ENCODE measurements at places on chromosomes 6 and 20.

DNA sequence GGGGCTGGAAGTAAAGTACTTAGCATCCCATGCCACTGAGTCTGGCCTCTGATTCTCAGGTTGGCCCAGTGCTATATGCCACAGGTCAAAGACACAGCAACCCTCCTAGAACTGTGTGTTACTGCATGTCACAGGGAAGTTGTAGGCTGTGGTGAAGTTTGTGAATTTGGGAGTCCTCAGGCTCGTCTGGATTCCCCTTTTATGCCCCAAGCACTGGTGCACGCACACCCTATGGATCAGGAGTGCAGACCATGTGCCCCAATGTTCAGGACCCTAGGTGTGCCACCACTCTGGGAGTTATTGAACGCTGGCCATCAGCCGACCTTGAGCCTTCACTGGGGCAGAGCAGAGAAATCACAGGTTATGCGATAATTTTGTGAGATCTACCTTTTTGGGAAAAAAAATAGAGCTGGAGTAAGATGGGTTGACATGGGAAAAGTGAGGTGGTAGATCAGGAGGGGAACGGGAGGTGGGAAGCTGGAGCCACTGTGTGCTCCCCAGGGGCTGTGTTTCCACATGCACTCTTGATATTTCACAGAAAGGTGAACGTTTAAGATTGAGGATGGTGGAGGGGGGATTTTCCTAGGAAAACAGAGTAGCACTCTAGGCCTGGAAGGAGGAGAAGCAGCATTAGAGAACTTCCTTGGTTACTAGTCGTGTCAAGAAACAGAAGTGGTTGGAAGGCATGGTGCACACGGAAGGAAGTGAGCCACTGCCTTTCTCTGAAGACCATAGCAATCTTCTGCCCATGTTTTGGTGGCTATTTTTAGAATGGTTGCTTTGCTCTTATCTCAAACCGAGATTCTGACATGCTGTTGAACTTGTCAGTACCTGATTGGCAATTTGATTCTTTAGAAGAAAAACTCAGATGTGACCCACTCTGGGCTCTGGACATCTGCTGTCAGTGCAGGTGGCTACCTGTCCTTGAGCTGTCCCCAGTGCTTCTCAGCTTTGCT lies 44.1 kb downstream of the DUSP22 start:
- DNase-seq, result peak; percentile 20

DNA sequence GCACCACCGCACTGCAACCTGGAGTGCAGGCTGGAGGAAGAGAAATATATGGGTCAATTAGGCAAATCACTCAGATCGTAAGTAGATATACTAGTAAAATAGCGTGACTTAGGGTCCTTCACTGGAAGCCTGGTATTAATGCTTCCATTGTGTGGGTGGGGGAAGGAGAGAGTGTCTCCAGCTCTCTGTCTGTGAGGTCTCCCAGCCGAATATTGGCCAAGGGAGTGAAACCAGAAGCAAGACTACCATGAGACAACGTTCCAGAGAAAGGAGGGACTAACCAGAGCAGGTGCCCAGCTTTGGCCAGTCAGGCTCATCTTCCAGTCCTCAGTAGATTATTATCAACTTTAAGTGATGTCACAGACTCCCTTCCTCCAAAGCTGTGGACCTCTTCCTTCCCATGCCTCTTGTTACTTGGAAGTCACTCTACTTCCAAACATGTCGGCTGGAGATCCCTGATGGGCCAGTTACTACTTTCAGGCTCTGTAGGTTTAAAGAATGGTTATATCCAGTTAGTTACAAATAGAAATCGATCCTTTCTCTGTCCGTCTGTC lies 28.8 kb downstream of the MTHFD1L start:
- DNase-seq, result no peak

DNA sequence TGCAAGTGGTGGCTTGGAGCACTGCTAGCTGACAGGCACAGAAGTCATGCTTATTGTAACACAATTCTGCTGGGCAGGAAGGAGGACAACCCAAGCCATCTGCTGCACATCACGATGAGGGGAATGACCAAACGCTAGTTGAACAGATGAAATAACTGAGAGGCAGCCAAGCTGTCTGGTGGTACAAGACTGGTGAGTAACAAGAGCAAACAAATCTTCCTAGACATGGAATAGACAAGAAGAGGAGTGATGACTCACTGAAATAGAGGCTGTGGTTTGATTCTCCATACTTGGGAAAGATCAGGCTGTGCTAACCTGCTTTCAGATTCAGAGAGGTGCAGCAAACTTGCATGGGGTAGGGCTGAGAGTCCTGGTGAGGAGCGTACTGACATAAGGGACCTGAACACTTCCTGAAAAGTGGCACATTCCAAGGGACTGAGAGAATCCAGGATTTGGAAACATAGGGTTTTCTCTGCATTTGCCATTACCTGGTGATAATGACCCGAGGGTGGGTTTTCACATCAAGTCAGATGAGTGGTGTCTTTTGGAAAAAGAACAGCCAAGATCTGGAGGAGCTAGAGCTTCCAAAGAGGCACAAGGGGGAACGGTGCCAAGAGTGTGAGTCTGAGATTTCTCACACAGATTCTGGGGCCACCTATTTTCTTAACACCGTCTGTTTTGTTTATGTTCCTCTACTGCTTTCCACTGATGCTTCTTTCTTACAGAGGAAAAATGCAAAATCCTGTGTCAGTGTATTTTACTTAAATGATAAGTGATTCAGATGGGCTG lies 60.0 kb downstream of the PRL start:
- DNase-seq, result no peak

- no peak for DNase-seq
These were observed 112.7 kb upstream of the CD93 start for GRCh38 chr20:23198815-23199214.

GRCh38 chr6:93550551-93551276 lies 131.4 kb upstream of the EPHA7 start:
- no peak for DNase-seq

- no peak for DNase-seq
These were observed 89.1 kb upstream of the PCSK2 start for GRCh38 chr20:17137692-17138091.

DNA sequence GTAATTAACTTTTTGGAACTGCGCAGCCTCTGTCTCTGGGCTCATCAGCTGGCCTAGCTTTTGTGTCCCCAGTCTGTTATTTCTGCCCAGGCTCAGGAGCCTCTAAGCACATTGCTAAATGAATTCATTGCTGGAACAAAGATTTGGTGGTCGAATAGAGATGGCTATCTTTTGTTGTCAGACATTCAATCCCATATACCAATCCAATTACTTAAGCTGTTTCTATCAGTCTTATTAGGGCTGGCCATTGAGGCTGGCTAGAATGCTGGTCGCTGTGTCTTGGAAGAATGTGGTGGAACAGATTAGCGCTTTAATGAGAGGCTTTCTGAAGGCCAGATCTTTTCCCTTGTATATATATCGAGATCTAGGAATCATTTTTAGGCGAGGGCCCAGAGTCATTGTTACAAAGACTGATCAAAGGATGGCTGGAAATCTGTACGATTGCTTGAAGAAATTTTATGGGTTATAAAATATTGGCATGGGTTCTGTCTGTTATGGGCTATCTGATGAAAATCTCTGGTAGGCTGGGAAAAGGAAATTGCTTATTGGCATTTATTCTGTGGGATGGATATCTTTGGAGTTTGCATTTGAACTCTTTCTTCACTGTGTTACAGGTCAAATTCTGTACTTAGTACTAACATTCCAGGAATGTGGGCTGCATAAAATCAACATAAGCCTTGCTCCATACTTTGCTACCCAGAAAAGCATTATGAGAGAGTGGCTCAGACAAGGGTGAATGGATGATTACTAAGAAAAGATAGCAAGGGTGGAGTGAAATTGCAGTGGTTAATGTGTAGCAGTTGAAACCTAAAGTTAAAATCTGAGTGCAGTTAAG lies 34.8 kb upstream of the JAG1 start:
- DNase-seq, result no peak

All from CD4-positive, alpha-beta T cell treated with Interleukin-10 for 1 hour (primary cell).